ENCODE measurements at places on chromosomes 2 and 18.

GRCh38 chr2:36177282-36177681 lies 178.3 kb upstream of the CRIM1 start:
- no peak for DNase-seq

GRCh38 chr2:120764991-120765677 lies 29.5 kb downstream of the GLI2 start:
- DNase-seq, result no peak

GRCh38 chr18:43068781-43069180 lies 46.7 kb downstream of the RIT2 start:
- no peak for DNase-seq

GRCh38 chr2:67642046-67642382 lies 244.9 kb downstream of the ETAA1 start:
- no peak for DNase-seq

DNA sequence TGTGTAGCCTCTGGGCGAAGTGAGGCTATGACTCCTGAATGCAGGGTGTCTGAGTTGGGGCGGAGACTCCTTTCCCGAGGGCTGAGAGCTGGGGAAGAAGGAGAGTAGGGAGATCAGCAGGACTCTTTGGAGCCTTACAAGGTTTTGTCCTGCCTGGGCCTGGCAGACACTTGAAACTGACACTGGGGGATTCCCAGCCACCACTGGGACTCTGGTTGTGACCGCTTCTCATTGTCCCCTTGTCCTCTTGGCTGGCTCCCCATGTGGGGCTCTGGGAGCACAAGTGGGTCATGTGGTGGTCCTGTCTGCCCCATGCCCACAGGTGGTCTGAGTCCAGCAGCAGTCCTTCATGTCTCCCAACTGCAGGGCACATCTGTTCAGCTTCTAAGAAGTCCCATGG lies 78.2 kb upstream of the MGAT4A start:
- DNase-seq, result no peak

DNA sequence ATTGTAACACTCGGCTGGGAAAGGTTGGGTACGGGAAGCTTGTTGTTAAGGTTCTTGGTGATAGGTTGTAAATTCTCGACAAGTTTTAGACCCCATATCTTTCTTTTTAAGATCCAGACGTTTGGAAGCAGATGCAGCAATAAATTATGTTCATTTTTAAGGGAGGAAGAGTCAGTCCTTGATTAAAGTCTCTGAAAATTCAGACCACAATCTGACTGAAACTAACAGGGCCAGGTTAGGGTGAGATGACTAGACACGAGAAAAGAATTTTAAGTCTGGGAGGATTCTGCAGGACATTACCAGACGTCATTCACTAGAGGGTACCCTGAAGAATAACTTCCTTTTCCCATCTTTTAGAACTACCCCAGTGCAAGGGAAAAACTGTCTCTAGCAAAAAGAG lies 16.1 kb downstream of the WIPF1 start:
- DNase-seq, result no peak

- DNase-seq, result no peak
Observed at GRCh38 chr2:170298115-170298514, 120.2 kb downstream of the MYO3B start.

DNA sequence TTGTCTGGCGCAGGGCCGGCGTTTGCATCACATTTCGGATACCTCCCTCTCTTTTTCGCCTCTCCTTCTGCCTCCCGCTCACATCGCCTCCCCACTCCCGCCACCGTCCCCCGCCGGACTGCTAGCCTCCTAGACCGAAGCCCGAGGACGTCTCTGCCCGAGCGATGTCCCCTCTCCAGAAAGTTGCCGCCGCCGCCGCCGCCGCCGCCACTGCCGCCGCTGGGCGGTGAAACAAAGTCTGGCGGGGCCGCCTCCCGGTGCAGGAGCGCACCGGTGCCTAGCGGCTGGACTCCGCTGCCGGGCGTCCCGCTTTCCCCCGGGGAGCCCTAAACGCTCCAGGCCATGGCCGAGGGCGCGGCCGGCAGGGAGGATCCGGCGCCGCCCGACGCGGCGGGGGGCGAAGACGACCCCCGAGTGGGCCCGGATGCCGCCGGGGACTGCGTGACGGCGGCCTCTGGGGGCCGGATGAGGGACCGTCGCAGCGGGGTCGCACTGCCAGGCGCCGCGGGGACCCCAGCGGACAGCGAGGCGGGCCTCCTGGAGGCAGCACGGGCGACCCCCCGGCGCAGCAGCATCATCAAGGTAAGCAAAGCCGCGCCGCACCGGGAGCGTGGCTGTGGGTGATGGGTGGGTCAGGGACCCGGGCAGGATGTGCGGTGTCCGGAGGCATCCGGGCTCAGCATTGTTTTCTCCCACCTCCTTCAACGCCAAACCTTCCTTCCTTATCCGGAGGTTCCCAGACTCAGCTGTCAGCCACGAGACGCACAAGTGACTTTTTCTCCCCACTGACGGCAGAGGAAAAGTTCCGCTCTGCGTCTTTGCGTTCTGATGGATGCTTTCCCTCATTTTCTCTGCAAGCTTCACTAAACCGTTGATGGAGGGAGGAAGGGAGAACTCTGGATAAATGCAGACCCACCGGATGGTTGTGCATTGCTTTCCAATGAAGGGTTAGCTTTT lies 643 bp downstream of the PLCL1 start:
- no peak for DNase-seq

- DNase-seq, result no peak
Observed at GRCh38 chr2:231935815-231936214, 9.6 kb upstream of the NPPC start.

DNA sequence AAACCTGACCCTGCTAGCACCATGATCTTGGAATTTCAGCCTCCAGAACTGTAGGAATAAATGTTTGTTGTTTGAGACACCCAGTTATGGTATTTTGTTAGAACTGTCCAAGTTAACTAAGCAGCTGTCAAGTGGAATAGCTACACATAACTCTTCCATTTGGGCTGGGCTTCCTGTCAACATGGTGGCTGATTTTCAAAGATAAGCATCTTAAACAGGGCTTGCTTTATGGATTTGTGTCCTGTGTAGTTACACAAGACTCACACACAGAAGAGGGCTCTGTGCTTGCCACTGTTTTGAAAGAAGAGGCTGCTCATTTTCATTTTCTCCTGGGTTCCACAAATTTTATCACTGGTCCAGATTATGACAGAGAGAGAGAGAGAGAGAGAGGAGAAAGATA lies 35.7 kb downstream of the GCG start:
- no peak for DNase-seq

DNA sequence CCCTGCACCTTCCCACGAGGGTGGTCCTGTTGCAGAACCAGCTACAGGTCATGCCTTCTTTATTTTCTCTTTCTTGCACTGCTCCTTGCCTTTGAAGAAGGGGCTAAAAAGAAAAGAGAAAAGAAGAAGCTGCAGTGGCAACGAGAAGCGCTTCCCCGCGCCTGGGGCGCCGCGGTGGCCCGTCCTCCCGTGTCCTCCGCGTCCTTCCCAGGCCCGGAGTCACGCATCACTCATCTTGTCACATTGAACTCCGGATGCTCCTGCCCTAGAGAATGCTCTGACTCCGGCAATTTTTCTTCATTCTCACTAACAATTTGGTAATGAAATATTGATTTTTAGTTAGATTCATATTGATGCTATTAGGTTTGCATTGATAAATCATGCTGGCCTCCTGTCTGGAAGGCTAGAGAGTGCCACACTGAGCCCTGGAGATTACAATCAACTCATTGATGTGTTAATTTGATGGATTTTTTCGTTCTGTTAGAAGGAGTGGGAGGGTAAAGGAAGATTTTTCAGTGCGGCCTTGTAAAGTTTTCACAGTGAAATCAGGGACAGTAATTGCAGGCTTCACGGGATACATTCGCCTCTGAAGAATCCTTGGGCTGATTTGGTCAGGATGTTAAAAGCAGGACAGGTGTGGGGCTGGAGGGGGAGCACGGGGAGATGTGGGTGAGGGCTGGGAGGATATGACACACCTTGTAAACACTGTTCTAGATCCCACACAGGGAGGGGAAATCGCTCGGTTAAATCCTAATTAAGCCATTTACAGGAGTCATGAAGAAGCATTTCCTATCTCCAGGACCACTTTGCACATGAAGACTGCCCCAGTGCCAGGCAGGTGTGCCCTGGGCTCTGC lies 349.3 kb downstream of the ZNF516 start:
- no peak for DNase-seq

GRCh38 chr2:233356546-233357308 lies 2.4 kb downstream of the DGKD start:
- no peak for DNase-seq

- DNase-seq, result no peak
Observed at GRCh38 chr2:152173831-152174230, 1.7 kb downstream of the STAM2 start.

DNA sequence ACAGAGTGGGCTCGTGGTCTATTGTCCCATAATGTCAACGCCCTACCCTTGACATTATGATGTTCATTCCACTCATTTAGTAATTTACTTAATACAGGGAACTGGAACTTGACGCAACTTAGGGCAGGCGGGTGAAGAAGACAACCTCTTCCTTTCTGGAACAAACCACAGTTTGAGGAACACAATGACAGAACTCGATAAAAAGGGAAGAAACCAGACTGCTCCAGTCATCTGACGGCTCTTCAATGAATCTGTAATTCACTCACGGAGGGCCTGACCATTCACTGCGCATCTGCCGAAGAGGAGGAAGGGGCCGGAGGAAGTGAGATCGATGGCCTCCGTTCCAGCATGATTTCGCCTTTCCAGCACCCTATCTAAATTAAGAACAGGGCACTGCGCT lies 83.2 kb downstream of the BCL2 start:
- no peak for DNase-seq

GRCh38 chr2:1605102-1606045 lies 138.9 kb downstream of the PXDN start:
- no peak for DNase-seq

GRCh38 chr2:237465515-237466148 lies 21.4 kb upstream of the MLPH start:
- DNase-seq, result no peak

GRCh38 chr2:15651367-15651727 lies 59.7 kb downstream of the DDX1 start:
- DNase-seq, result no peak

DNA sequence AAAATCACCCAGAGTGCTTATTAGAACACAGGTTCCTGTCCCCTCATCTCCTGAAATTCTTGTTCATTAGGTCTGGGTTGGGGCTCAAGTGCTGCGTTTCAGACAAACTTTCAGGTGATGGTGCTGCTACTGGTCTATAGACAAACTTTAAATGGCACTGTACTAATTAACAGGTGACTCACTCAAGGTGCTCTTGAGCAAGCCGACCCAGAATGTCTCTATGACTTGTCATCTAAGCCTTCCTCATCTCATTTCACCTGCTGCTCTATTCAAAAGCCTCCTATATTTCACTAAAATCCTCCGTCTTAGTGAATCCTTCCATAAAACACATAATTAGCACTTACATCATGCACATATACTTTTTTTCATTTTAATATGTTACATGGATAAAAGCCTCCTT lies 29.9 kb upstream of the STK39 start:
- no peak for DNase-seq

GRCh38 chr18:79776674-79777073 lies 21.1 kb upstream of the KCNG2 start:
- DNase-seq, result no peak

DNA sequence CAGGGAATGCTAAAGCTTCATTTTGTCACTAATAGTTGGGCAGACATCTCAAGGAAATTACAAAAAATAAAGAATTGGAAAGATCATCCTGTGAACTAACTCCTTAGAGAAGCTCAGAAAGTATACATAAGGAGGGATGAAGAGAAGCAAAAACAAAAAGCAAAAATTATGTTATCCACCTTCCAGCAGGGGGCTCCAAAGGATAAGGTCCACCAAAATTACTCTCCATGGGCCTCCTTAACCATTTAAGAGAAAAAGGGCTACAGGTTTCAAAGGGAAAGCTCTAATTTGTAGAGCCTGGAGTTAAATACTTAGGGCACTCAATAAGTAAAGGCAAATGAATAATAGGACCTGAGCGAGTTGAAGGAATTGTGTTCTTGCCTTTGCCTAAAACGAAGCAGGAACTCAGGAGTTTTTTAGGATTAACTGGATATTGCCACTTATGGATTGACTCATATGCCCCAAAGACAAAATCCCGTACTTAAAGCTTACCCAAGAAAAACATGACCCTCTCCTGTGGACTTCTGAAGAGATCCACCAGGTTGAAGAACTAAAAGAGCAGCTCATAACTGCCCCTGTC lies 1167.9 kb downstream of the DSC3 start:
- no peak for DNase-seq

- DNase-seq, result no peak
Observed at GRCh38 chr2:222305516-222306392, 7.0 kb upstream of the PAX3 start.

DNA sequence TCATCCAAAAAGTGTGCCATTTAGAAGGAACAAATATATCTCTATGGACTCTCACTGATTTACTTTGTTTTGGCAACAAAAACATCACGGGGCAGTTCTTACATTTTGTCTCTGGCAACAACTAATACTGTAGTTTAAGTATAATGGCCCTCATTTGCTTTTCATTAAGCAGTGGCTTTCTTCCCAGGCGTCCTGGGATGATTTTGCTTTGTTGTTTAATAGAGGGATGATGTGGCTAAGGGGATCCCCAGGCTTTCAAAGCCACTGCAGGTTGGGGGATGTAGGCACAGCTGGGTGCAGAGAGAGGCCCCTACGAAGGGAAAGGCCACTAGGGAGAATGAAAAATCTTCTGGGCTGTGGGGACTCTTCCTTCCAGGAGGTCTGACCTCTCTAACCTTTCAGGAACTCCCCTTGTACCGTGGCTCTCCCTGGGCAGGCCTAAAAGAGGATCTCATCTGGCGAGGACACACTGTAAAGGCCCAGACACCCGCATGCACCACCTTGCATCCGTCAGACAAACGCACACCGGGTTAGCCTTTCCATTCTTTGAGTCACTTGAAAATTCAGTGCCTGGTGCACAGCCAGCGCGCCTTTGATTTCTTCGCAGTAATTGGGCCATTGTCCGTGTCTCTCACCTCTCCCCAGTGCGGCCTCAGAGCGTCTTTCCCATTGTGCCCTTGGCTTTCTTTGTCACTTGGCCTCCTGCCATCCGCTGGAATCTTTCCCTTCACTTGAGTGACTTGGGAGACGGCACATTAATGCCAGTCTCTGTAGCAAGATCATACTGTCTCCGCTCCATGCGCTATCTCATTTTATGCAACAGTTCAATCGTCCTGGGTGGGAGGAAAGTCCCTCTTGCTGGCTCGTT lies 40.3 kb upstream of the AFF3 start:
- DNase-seq, result no peak

DNA sequence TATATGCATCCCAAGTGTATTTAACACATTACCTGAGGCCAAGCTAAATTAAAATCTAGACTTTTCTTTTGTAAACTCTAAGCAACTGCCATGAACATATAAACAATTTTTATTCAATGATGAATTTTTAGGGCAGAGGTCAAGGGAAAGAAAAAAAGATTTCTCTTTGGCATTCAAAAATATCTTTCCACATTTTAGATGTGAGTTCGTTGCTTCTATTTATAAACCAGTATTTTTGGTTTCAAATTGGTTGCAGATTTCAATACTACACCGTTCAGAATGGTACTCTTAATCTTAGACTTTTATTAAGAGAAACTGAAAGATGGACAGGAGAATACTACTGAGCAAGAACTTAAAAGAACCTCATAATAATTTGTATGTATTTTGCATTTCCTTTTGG lies 293.6 kb upstream of the CCDC68 start:
- DNase-seq, result no peak
